ENCODE measurements at places on chromosomes 1 and 21. TPM values are rescaled to one million over a fixed set of nuclear protein-coding genes. Genes with fewer than 3 reads are reported as not detected.

The ZBTB48 gene
- 19.7 TPM for total RNA-seq

The PRRX1 gene
- total RNA-seq, result 2.7 TPM

The ADAM30 gene
- total RNA-seq, result not detected

DNA sequence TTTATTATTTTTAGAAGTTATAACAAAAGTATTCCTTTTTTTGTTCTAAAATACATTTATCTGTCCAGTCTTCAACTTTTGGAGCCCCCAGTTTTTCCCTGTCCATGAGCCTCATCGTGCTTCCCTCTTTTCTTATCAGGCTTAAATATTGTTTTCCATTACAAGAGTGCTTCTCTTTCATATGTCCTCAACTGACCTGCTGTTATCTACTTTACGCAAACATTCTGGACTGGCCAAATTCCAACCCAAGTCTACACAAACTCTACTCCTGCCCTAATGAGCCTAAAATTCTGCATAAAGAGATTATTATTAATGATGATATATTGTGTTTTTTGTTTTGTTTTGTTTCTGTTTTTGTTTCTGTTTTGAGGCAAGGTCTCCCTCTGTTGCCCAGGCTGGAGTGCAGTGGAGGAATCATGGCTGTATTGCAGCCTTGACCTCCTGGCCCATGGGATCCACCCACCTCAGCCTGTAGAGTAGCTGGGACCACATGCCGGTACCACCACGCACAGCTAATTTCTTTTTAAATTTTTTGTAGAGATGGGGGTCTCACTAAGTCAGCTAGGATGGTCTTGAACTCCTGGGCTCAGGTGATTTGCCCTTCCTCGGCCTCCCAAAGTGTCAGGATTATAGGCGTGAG lies 318.8 kb upstream of the NEGR1 start:
- no peak for DNase-seq

DNA sequence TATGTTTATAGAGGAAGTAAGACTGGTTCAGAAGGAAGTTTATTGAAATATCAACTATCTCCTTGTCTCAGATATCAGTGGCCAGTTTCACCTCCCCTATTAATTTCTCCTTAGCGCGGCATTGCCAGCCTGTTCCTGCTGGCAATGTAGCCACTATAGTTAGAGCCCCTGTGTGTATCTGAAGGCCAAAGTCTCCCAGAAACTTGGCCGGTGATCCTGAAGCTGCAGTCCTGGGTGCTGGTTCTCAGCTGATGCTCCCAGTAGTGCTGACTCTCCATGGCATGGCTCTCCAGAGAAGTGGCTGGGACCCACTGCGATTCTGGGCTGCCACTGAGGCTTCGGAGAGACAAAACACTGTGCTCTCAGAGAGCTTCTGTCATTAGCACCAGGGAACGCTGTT lies 59.9 kb downstream of the TNN start:
- no peak for DNase-seq

Measured in Daoy (cell line).